ENCODE measurements at places on chromosomes 6 and 20.

GRCh38 chr6:70707893-70708292 is 40.2 kb downstream of the SMAP1 start:
- DNase-seq, result no peak

GRCh38 chr6:84150705-84151104 is 76.7 kb downstream of the CEP162 start:
- DNase-seq, result no peak

GRCh38 chr6:56017198-56017597 is 141.8 kb upstream of the BMP5 start:
- DNase-seq, result no peak

DNA sequence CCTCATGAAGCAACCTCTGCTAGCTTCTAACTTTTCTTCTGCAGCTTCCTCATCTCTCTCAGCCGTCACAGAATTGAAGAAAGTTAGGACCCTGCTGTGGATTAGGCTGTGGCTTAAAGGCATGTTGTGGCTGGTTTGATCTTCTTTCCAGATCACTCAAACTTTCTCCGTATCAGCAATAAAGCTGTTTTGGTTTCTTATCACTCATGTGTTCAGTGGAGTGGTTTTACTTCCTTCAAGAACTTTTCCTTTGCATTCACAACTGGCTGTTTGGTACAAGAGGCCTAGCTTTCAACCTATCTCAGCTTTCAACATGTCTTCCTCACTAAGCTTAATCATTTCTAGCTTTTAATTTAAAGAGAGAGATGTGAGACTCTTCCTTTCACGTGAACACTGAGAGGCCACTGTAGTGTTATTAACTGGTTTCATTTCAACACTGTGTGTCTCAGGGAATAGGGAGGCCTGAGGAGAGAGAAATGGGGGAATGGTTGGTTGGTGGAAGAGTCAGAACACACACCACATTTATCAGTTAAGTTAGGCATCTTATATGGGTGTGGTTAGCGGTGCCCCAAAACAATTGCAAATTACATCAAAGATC is 17.2 kb downstream of the ZSCAN23 start:
- DNase-seq, result no peak

- no peak for DNase-seq
Measured at GRCh38 chr6:15715060-15715459, 52.2 kb upstream of the DTNBP1 start.

GRCh38 chr6:11093376-11093625 is 333 bp upstream of the SMIM13 start:
- DNase-seq, result no peak

GRCh38 chr6:51675020-51675921 is 412.1 kb downstream of the PKHD1 start:
- DNase-seq, result no peak

GRCh38 chr6:17397764-17398194 is 4.4 kb downstream of the CAP2 start:
- no peak for DNase-seq

DNA sequence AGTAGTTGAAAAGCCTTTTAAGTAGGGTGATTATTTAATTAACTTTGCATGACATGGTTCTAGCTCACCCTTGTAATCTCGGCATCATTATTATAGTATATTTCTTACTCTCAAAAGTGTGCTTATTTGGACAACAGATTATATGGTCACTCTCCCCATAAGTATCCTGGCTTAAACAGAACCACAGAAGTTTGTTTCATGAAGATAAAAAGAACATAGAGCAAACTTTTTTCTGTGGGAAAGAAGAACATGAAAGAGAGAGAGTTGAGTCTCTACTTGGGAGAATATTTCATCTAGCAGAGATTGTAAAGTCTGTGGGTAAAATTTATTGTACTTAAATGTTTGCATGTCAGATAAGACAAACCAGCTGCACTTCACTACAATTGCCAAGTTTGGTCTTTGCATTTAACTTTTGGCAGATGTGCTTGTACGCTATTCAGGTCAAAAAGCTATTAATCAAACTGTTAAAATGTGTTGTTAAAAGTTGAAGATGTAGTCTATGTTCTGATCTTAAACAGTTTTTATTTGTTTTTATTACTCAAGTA is 33.4 kb upstream of the PRIM2 start:
- DNase-seq, result no peak

DNA sequence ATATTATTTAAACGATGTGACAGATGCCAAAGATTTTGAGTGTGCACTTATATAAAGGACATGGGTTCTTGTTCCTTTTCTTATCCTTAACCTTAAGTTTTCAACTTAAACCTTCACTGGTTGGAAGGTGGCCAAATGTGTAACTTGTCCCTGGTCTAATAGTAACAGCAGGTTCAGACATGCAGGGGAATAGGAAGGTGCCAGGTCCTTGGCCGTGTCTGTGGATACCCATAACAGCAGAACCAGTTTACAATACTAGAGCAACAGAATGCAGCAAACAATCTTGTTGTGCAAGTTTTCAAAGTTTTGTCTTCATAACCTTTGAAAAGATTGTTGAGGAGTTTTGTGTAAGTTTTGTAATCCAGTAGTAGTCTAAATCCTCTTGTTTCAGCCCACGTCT is 4.4 kb downstream of the MYB start:
- no peak for DNase-seq

GRCh38 chr6:82015526-82015925 is 232.0 kb downstream of the IBTK start:
- no peak for DNase-seq

GRCh38 chr20:9200620-9201019 is 131.7 kb downstream of the PLCB4 start:
- DNase-seq, result no peak

GRCh38 chr6:116352515-116353471 is 18.0 kb upstream of the DSE start:
- DNase-seq, result no peak

- DNase-seq, result no peak
Measured at GRCh38 chr6:72703093-72703492, 81.2 kb downstream of the KCNQ5 start.

- no peak for DNase-seq
Measured at GRCh38 chr6:30485236-30485635, 4.1 kb upstream of the HLA-E start.

GRCh38 chr20:58308680-58309527 is 611 bp upstream of the RAB22A start:
- peak; percentile 83 for DNase-seq

- DNase-seq, result peak; percentile 78
Measured at GRCh38 chr6:43773050-43773979, 3.3 kb downstream of the VEGFA start.

DNA sequence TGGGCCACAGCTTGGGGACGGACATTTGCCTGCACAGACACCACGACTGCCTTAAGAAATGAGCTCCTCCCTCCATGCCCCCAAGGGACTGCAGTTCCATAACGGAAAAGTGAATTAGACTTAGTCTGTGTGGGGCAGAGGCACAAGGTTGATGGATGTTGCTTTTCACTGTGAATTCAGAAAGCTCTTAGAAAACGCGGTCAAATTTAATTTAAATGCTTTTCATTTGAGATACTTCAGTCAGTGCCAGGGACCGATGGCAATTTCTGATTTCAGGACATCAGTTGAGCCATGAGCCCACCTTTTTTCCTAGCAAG is 356.4 kb downstream of the KIF16B start:
- DNase-seq, result no peak

DNA sequence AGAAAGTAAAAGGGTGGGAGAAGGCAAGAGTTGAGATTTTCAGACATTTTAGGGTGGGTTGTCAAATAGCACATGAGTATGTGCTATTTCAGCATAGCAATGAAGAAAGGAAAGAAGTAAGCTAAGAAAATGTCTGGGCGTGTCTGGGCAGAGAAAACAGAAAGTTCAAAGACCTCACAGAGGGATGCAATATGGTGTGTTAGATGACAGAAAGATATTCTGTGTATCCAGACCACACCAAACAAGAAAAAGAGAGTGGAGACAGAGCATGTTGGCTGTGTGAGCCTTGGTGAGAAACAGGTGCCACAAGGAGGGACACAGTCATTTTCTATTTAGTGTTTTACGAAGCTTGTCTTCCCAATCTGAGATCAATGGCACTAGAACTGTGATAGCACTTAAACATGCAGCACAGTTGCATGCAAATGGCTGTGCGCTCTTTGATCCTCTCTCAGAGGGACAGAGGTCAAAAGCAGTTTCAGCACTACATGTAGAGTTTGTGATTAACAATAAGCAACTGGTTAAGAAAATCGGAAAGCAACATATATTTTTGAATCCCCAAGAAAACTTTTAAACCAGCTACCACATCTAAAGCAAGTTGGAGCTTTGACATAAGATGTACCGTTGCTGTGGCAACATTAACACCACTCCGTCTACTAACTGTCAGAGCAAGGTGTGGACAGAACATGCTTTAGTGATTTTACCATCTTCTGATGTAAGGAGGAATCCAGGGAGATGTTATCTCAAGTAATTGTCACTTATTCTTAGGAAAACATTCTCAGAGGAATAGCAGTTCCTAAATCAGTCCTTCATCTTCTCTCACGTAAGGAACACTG is 515.5 kb upstream of the NOX3 start:
- no peak for DNase-seq

DNA sequence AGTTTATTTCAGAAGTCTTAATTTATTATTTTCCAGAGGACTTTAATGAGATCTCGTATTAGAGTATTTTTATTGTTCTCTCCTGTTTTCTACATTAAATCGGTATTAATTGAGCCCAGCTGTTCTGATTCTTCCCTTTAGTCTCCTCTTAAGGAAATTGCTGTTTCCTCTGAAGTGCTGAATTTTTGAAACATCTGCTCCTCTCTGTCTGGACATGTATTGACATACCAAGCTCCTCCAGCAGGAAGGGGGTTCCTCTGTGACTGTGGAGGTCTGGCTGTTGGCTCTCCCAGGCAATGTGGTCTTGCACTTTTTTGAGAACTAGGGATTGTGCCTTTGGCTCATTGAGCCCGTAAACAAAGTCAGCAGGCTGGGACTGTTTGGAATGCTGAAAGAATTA is 74.9 kb downstream of the MAP3K4 start:
- DNase-seq, result no peak

DNA sequence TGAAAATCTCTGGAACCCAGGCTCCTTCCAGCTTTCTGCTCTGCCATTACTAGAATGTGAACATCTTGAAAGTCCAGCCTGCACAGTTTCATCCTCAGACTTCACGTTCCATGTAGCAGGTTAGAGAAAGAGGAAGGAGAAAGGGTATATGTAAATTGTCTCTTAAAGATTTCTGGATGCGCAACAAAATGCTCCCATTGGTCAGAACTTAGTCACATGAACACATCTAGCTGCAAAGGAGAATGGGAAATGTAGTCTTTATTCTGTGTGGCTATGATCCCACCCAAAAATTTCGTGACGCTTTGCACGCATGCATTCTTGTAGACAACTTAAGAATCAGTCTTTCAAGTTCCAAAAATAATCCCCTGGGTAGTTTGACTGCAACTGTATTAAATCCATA is 46.4 kb upstream of the CHD6 start:
- DNase-seq, result no peak

- DNase-seq, result no peak
Measured at GRCh38 chr20:16048876-16049275, 524.4 kb downstream of the KIF16B start.
